Dermis microvascular lymphatic vessel endothelial cell (primary cell): ENCODE measurements at places on chromosomes 12 and 14. TPM values are rescaled to one million over a fixed set of nuclear protein-coding genes. Genes with fewer than 3 reads are reported as not detected.

PDZRN4 gene
- not detected in 2 replicates for total RNA-seq

GRCh38 chr12:113097716-113098440 is 37.7 kb downstream of the RASAL1 start:
- peak; percentile 14 for DNase-seq

KRT86 gene
- under 0.01 TPM in 1 of 2 replicates, not detected in the other for total RNA-seq

TPH2 gene
- not detected in 2 replicates for total RNA-seq

- peak; percentile 97 for DNase-seq
These were observed 85.3 kb downstream of the SAMD4A start for GRCh38 chr14:54652188-54652587.

DNA sequence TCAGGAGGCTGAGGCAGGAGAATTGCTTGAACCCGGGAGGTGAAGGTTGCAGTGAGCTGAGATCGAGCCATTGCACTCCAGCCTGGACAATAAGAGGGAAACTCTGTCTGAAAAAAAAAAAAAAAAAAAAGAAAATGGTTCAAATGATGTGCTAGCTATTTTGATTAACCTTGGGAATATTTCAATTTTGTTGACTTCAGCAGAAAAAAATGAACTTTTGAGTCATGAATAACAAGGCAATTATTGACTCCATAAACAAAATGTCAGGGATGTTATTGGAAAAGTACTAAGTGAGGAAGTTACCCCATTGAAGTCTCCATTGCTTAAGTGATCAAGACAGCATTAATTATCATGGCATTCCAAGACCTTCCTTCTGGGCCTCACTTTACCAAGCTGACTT is 10.6 kb upstream of the PKP2 start:
- DNase-seq: no peak

LRRC10 gene
- total RNA-seq: not detected in 2 replicates

GRCh38 chr14:53006931-53007562 is 56.2 kb upstream of the FERMT2 start:
- DNase-seq: no peak

GRCh38 chr14:97120611-97121031 is 323.4 kb downstream of the VRK1 start:
- DNase-seq: no peak

- no peak for DNase-seq
These were observed 2.3 kb downstream of the OTUB2 start for GRCh38 chr14:94028450-94028826.

TRPV4 gene
- 1.4 and 2.4 TPM in 2 replicates for total RNA-seq

GRCh38 chr14:30848449-30849240 is 25.7 kb upstream of the COCH start:
- no peak for DNase-seq

GRCh38 chr14:57291692-57292647 is 23.2 kb downstream of the AP5M1 start:
- DNase-seq: no peak
